ENCODE measurements at places on chromosomes 7 and 10. TPM values are rescaled to one million over a fixed set of nuclear protein-coding genes. Genes with fewer than 3 reads are reported as not detected.

DNA sequence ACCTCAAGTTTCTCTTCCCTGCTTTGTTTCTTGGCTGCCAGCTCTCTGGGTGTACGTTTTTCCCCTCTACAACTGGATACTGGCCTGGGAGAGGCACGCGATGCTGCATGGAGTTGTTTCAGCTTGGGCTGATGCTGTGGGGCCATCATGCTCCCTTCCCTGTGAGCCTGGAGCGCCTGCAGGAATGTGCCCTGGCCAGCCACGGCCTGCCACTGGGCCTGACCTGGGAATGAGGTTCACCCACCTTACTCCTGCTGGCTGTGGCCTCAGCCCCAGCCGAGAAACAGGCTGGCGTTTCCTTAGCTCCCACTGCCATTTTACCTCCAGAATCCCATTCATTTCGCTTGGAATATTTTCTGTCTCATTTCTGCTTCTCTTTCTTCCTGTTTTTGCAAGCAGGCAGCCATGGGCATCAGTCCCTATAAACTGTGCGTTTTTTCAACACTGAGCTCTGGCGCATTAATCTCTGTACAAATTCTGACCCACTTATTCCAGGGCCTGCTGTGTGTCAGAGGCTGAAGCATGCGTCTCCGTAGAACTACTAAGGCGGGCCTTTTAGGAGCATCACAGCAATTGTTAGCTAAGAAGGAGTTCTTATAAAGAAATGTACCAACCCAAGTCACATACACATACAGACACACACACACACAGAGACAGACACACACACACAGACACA lies 57.9 kb downstream of the GATA3 start:
- DNase-seq: no peak
- H3K4me1 ChIP-seq: no peaks in the 10 kb centered on the region
- H3K4me3 ChIP-seq: no peak overlapping the region
- H3K27me3 ChIP-seq: no peaks in the 10 kb centered on the region
- H3K36me3 ChIP-seq: no peaks in the 10 kb centered on the region
- no peak overlapping the region for H3K27ac ChIP-seq

Gene RABGEF1
- total RNA-seq: 17.6 TPM

Gene ARHGEF35
- total RNA-seq: 39.2 TPM

Gene ABCF2
- 43.7 TPM for total RNA-seq

DNA sequence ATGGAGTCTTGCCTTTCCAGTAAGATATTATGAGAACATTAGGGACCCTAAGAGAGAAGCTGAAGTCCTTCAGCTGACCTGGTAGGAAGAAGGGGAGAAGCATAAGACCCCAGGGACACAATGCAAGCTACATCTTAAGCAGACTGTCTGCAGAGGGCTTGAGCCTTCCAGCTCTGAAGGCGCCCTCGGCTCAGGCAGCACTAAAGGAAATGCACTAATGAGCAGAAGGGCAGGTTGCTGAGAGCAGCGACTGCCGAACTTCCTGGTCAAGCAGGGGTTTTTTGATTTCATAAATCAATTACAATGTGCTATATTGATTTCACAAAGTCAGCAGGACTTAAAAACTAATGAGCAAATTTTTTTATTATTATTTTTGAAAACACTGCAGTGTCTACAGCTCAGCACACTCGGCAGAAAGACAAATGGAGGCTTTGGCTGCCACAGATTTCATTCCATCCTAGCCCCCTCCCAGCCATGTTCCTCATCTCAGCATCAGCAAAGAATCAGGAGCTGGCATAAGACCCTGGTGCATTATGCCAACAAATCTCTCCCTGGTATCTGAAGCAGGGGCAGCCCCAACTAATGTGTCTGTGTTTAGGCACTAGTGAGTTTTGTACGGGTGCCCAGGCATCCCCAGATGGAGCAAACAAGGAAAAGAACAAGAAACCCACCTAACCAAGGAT lies 57.1 kb downstream of the LRRTM3 start:
- no peak for DNase-seq
- H3K36me3 ChIP-seq: no peaks in the 10 kb centered on the region
- H3K27me3 ChIP-seq: no peaks in the 10 kb centered on the region
- no peaks in the 10 kb centered on the region for H3K4me1 ChIP-seq

GRCh38 chr10:125990974-125991373 lies 94.6 kb downstream of the FANK1 start:
- no peaks in the 10 kb centered on the region for H3K36me3 ChIP-seq
- H3K27me3 ChIP-seq: no peaks in the 10 kb centered on the region
- no peak for DNase-seq
- no peak overlapping the region for H3K4me3 ChIP-seq

DNA sequence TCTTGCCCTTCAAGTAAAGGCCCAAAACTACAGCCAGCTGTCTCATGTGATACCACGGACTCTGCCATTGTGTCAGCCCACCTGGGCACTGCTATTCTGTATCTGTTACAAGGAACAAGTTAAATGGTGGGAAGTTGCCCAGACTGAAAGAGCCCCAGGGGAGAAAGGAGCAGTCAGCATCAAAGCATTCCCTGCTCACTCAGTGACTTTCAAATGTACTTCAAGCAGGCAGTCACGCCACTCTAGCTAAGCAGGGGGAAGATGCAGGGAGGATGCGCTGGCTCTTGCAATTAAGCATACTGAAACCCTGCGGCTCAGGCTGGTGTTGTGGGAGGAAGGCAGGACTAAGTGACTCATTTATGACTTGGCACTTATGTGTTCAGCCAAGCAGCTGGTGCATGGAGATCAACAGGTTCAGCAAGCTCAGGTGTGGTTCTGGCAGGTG lies 1249.6 kb downstream of the TYW1 start:
- peak; percentile 58 for DNase-seq
- peak overlapping the region; percentile 73 for H3K27ac ChIP-seq
- H3K4me1 ChIP-seq: peaks cover 31% of the 10 kb centered on the region
- peaks cover 25% of the 10 kb centered on the region for H3K27me3 ChIP-seq
- H3K36me3 ChIP-seq: peaks cover 27% of the 10 kb centered on the region

Gene RBM20
- 0.37 TPM for total RNA-seq

GRCh38 chr10:92264249-92264648 lies 26.6 kb downstream of the CPEB3 start:
- DNase-seq: no peak
- H3K27me3 ChIP-seq: no peaks in the 10 kb centered on the region
- no peaks in the 10 kb centered on the region for H3K4me1 ChIP-seq
- H3K36me3 ChIP-seq: no peaks in the 10 kb centered on the region

Gene ITGB8
- 1.8 TPM for total RNA-seq

GRCh38 chr10:129131457-129132132 lies 335.4 kb upstream of the MGMT start:
- H3K4me3 ChIP-seq: no peak overlapping the region
- no peaks in the 10 kb centered on the region for H3K36me3 ChIP-seq
- H3K27ac ChIP-seq: no peak overlapping the region

Gene ACHE
- 7.7 TPM for total RNA-seq

DNA sequence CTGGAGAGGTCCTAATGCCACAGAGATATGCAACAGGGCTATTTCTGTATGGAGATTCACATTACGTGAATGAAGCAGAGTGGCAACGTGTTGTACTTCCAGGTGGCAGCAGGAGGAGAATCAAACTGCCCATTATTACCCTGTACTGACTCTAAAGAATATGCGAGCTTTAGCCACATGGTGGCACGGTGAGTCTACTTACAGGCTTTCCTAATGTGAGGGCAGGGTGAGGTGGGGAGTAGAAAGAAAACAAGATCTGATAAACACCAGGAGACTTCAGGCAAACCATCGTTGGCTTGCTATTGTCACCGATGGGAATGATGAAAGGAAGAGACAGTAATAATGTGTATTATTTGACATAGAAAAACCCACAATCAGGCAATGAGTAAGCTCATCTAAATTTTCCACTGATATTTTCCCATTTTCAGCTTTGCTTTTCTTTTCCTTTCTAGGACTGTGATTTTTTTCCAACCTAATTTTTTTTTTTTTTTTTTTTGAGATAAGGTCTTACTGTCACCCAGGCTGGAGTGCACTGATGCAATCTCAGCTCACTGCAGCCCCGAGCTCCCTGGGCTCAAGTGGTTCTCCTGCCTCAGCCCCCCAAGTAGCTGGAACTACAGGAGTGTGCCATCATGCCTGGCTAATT lies 164.3 kb downstream of the BTAF1 start:
- H3K4me3 ChIP-seq: no peak overlapping the region
- peaks cover 23% of the 10 kb centered on the region for H3K4me1 ChIP-seq
- H3K36me3 ChIP-seq: no peaks in the 10 kb centered on the region
- no peaks in the 10 kb centered on the region for H3K27me3 ChIP-seq

Gene ZNF783
- total RNA-seq: 9.9 TPM

Gene MNX1
- total RNA-seq: 0.46 TPM

- no peak for DNase-seq
- peaks cover 4% of the 10 kb centered on the region for H3K36me3 ChIP-seq
- no peak overlapping the region for H3K4me3 ChIP-seq
- H3K27me3 ChIP-seq: no peaks in the 10 kb centered on the region
- H3K4me1 ChIP-seq: peaks cover 4% of the 10 kb centered on the region
- no peak overlapping the region for H3K27ac ChIP-seq
Measured at GRCh38 chr7:51015581-51015980, 232.9 kb upstream of the GRB10 start.

Gene TWIST1
- 0.37 TPM for total RNA-seq

Gene PNLIPRP1
- 0.68 TPM for total RNA-seq

DNA sequence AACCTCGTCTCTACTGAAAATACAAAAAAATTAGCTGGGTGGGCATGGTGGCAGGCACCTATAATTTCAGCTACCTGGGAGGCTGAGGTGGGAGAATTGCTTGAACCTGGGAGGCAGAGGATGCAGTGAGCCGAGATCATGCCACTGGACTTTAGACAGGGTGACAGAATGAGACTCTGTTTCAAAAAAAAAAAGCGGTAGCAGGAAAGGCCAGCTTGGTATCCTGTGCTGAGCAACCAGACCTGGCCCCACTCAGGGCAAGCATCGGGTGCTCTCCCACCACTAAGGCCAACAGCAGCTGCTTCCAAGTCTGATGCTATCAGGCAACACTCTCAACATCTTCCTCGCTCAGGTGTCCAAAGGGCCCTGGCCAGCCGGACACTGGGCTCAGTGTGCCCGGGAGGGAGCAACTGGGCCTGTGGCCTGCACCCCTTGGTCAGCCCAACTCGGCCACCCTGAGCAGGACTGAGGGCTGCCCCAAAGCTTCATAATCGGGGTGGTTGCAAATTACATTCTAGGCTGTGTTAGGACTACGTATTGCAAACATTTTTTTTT lies 44.3 kb upstream of the MSMB start:
- H3K27ac ChIP-seq: no peak overlapping the region
- H3K4me3 ChIP-seq: no peak overlapping the region
- peaks cover 11% of the 10 kb centered on the region for H3K4me1 ChIP-seq
- DNase-seq: no peak
- H3K27me3 ChIP-seq: no peaks in the 10 kb centered on the region

Gene NUDT13
- 2.0 TPM for total RNA-seq

DNA sequence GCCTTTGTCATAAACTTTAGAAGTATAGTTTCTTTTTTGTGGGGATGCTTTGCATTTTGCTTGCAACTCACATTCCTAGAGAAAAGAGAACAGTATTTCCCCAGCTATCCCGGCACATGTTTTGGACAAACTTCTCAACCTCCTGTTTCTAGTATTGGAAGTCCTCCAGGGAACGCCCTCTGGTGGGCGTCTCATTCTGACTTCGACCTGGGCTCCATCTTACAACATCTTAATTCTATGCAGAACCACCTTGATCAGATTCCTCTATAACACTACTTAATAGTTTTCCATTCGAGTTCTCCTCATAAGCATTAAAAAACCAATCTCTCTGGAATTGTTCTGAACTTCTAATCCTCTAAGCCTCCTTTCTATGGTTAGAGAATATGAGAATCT lies 139.5 kb upstream of the FZD8 start:
- peaks cover 9% of the 10 kb centered on the region for H3K36me3 ChIP-seq
- peaks cover 12% of the 10 kb centered on the region for H3K4me1 ChIP-seq
- H3K4me3 ChIP-seq: no peak overlapping the region
- H3K27me3 ChIP-seq: peaks cover 6% of the 10 kb centered on the region

Gene OR2A5
- not detected for total RNA-seq

Gene MKRN1
- total RNA-seq: 106 TPM

DNA sequence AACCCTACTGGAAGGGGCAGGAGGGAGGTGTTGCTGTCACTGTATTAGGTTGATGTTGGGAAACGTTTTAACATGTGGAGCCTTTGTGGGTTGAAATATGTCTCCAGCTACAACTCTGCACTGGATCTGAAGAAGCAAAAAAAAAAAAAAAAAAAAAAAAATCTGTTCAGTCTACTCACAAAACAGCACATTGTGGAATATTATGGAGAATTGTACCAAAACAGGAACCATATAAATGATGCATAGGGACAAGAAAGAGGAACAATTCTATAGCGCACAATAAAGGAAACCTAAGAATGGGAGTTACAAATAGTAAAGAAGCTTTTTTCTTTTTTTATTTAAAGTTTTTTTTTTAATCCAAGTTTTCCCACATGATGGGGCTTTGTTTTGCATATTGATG lies 63.8 kb downstream of the CCSER2 start:
- peaks cover 22% of the 10 kb centered on the region for H3K4me1 ChIP-seq
- H3K27ac ChIP-seq: no peak overlapping the region
- DNase-seq: no peak
- no peaks in the 10 kb centered on the region for H3K27me3 ChIP-seq
- H3K36me3 ChIP-seq: peaks cover 27% of the 10 kb centered on the region

DNA sequence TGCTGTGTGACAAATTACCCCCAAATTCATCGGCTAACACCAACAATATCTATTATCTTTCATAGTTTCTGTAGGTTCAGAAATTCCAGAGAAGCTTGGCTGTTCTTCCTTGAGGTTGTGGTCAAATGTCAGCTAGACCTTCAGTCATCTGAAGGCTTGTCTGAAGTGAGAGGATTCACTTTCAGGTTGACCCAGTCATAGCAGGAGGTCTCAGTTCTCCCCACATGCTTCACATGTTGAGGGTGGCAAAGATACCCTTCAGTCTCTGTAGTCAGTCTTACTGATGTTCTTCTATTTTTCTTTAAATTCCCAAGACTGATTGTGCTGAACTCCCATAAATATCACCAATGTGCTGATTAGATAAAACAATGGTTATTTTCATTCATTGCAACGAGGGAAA lies 1692.0 kb downstream of the REEP3 start:
- H3K27me3 ChIP-seq: no peaks in the 10 kb centered on the region
- H3K4me1 ChIP-seq: peaks cover 4% of the 10 kb centered on the region
- H3K36me3 ChIP-seq: no peaks in the 10 kb centered on the region
- DNase-seq: no peak
- H3K27ac ChIP-seq: no peak overlapping the region
- H3K4me3 ChIP-seq: no peak overlapping the region

Gene MPP7
- total RNA-seq: 7.7 TPM

GRCh38 chr7:20385126-20385525 lies 54.4 kb downstream of the ITGB8 start:
- no peaks in the 10 kb centered on the region for H3K27me3 ChIP-seq
- H3K4me3 ChIP-seq: no peak overlapping the region
- DNase-seq: no peak
- H3K36me3 ChIP-seq: peaks cover 5% of the 10 kb centered on the region
- no peaks in the 10 kb centered on the region for H3K4me1 ChIP-seq

Gene RBAK
- total RNA-seq: 14.2 TPM

DNA sequence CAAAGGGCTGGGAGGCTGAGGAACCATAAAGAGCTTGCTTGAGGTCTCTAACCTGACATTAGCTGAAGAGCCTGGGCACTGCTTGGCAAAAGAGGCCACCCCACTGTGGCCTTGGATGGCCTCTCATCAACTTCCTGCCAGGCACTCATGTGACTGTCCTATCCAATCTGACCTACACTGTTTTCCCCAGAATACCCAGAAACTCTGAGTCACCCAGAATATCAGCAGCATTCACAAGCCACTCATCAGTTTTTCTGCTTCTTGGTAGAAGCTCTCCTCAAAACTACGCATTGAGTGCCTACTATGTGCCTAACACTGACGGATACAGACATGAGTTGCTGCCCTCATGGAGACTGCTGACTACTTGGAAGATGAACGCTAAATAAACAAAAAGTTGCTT lies 4.1 kb upstream of the NT5C2 start:
- no peak overlapping the region for H3K27ac ChIP-seq
- DNase-seq: no peak
- H3K4me3 ChIP-seq: no peak overlapping the region
- peaks cover 40% of the 10 kb centered on the region for H3K4me1 ChIP-seq

Gene PAPSS2
- 22.1 TPM for total RNA-seq

Measured in WTC11 (cell line).